Adrenal gland (tissue), 19 donors: ENCODE measurements at places on chromosomes 5 and 9. TPM values are rescaled to one million over a fixed set of nuclear protein-coding genes. Genes with fewer than 3 reads are reported as not detected.

DNA sequence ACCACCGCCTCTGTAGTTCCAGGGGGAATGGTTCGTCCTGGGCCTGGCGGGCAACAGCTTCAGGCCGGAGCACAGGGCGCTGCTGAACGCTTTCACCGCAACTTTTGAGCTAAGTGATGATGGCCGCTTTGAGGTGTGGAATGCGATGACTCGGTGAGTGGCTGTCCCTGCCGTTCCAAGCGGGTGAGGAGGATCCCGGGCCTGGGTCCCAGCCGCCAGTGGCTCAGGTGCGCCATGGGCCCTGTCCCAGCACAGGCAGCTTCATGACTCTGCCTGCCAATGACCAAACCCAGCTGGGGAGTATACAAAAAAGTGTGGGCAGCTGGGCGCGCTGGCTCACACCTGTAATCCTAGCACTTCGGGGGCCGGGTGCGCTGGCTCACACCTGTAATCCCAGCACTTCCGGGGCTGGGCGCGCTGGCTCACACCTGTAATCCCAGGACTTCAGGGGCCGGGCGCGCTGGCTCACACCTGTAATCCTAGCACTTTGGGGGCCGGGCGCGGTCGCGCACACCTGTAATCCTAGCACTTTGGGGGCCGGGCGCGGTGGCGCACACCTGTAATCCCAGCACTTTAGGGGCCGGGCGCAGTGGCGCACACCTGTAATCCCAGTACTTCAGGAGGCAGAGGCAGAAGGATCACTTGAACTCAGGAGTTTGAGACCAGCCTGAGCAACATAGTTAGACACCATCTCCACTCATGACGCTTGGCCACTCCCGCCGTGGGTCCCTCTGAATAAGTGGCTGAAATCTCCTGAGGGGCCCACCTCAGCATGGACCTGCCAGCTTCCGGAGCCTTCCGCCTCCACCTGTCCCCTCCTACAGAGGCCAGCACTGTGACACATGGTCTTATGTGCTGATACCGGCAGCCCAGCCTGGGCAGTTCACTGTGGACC is 1.1 kb downstream of the LCN12 start:
- no peak for DNase-seq

DNA sequence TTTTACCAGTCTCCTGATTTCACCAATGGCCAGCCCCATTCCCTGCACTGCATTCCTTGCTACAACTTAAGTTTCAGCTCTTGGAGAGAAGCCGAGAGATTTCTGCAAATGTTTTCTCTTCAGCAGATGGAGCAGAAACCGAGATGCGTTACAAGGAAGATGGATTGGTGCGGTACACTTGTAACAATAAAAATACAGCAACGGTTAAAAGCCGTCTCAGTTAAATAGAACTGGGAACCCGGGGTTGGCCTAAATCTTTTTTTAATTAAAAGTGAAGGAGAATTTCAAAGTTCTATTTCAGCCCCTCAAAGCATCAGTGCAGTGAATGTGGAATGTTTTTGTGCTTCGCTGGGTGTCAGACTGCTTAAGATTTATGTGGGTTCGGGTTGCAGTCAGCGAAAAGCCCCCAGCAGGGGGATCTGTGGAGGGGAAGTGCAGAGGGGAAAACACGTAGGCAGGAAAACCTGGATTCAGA is 19.8 kb downstream of the BRINP1 start:
- no peak for DNase-seq

TSSK1B gene
- total RNA-seq, result 0.17 TPM

PCDHB14 gene
- 5.5 TPM for total RNA-seq

CERCAM gene
- 16.7 TPM for total RNA-seq

IL5 gene
- total RNA-seq, result not detected

DNA sequence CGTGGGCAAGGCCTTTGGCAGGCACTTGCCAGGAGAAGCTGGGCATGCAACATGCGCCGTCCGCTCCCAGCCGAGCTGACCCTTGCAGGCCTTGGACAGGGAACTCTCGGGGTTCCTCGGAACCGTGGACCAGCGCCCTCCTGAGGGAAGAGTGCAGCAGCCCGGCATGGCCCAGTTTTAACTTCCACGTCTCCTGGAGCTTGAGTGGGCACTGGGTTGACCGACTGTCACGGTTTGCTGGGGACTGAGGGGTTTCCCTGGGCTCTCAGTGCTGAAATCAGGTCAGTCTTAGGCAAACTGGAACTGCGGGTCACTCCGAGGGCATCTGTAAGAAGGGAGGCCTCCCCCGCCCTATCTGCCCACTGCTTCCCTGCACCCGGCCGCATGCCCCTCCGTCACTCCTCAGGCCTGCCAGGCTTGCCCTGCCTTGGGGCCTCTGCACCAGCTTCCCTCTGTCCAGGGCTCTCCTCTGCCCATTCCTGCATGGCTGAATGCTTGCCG is 87.0 kb upstream of the PHYKPL start:
- DNase-seq, result no peak

- DNase-seq, result no peak
Observed at GRCh38 chr9:134026981-134027380, 1.7 kb downstream of the BRD3OS start.

FAM163B gene
- total RNA-seq, result 1.9 TPM

CD74 gene
- 1,180 TPM for total RNA-seq

GDF9 gene
- total RNA-seq, result 0.70 TPM

INSL4 gene
- not detected for total RNA-seq

CCL19 gene
- 2.4 TPM for total RNA-seq

IFNA2 gene
- not detected for total RNA-seq

DNA sequence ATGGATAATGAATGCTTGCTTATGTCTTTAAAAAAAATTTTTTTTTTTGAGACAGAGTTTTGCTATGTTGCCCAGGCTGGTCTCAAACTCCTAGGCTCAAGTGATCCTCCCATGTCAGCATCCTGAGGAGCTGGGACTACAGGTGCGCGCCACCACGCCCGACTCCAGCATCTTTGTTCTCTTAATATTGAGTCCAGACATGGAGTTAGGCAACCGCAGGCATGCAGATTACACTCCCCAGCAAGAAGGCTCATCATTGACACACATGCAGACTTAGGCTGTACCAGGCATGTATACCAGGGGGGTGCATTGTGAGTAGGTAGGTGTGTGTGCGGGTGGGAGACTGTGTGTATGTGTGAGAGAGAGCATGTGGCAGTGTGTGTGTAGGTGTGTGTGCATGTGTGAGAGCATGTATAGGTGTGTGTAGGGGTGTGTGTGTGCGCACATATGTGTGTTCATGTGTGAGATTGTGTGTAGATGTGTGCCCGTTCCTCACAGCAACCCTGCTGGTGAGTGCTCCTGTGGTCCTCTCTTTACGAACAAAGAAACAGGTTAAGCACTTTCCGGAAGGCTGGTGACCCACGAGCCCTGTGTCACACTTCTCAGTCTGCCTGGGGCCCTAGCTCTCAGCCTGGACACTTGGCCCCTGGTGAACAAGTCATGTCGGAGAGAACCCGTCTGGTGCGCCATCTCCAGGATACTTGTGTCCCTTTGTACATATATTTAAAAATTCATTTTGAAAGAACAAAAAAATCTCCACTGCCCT is 6.2 kb downstream of the OBP2B start:
- no peak for DNase-seq

DNA sequence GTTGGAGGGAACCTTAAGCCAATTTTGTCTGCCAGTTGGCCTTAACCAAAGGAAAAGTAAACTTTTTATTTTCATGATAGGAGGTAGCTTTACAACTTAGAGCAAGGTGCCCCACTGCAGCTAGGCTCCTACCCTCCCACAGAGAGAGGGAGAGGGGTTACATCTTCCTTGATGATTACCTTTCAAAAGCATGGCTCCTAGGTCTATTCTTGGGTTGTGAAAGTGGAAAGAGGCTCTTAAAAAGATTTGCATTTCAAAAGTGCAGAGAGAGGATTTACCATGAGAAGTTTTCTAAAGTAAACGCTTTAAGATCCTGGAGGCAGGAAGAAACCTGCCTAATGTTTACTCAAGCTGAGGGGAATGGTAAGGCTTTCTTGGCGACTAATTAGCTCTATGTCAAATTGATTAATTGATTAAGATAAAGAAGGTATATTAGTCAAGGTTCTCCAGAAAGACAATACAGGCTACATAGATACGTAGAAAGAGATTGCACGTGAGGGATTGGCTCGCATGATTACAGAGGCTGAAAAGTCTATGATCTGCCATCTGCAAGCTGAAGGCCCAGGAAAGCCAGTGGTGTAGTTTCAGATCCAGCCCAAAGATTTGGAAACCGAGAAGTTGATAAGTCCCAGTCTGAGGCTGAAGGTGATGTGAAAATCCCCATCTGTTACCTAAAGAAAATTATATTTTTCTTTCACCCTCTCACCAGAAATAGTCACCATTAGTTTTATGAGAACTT is 333.8 kb upstream of the CTNND2 start:
- no peak for DNase-seq

NSUN2 gene
- total RNA-seq, result 33.5 TPM

SLC34A3 gene
- not detected for total RNA-seq

- no peak for DNase-seq
Observed at GRCh38 chr5:157172403-157172802, 6.3 kb upstream of the GARIN3 start.

DNA sequence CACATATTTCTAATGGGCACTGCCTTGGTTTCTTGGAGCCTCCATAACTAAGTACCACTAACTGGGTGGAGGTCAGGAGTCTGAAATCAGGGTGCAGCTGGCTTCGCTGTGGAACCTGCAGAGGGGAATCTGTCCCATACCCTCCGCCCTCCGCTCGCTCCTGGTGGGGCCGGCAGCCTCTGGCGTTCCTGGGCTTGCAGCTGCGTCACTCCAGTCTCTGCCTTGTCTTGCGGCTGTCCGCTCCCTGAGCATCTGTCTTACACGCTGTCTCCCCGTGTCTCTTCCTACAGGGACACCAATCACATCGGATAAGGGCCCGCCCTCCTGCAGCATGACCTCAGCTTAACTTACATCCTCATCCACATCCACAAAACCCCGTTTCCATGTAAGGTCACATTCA is 45.4 kb downstream of the NTNG2 start:
- DNase-seq, result no peak

- DNase-seq, result no peak
Observed at GRCh38 chr9:8450810-8451545, 651.4 kb upstream of the DMAC1 start.

DNA sequence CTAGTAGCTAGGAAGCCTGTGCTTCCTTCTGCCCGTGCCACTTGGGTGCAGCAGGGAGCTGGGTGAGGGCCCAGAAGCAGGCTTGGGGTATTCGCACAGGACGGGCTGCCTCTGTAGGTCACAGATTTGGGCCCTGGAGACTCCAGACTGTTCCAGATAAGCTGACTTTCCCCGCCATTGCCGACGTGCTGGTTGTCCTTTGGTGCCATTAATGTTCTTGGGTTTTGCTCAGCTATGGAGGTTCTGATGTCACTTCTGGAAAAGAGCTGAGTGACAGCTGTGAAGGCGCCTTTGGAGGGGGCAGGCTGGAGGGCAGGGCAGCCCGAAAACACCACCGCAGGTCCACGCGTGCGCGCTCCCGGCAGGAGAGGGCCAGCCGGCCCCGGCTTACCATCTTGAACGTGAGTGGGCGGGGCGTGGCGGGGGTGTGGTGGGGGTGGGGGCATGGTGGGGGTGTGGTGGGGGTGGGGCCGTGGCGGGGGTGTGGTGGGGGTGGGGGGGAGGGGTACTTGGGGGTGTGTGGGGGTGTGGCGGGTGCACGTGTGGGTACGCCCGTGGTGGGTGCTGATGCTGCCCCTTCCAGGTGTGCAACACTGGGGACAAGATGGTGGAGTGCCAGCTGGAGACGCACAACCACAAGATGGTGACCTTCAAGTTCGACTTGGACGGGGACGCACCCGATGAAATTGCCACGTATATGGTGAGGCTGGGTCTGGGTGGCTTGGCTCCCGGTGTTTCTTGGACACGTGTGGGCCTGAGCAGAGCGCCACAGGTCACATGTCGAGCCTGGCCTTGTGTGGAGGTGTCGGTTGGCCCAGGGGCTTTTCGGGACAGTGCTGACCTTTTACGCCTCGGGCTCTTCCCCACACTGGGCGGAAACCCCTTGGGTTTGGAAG is 79.6 kb downstream of the WNK2 start:
- peak; percentile 5 for DNase-seq

DNA sequence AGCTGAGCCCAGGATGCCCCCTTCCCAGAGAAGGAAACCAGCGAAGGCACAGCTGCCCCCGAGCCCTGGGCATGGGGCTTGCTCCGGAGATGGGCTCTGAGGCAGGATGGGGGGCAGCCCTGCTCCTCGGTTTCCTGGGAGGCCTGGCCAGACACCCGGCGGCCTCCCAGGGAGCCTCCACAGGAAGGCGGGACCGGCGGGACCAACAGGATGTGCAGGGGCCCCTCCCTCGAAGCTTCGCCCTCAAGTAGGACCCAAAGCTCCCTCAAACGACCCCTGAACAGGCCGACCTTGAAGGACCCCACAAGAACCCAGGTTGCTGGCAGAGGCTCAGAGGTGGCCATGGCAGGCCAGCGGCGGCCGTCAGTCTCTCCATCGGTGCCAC is 11.7 kb downstream of the EXD3 start:
- no peak for DNase-seq

DNA sequence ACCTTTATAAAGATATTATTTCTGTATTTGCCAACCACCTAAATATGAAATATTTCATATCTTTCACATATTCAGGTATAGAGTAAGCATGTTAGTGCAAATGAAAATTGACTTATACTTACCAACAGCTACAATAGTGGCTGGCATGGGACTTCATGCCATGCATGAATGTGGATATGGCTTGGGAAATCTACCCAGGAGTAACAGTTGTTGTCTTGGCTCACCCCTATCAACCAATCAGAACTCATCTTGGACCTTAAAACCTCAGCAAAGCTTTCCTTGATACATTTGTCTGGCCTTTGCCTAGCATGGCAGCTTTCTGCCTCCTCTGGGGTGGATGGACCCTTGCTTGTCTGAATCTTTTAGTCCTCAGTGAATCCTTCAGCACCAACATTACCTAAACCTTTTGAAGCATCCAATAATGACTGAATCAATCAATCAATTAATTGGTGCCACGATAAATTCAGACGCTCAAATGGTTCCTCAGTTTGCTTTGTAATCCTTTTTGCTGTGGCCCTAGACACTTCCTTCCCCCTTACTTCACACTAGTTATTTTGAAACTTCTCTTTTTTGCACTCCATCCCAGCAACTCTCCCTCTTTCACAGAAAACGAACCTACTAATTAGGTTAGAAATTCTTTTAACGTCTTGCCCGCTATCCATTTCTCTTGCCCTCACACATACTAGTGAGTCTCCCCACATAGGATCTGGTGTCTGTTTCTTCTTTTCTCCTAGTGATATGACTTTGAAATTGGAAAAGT is 132.3 kb upstream of the ZNF608 start:
- DNase-seq, result no peak

EIF4EBP3 gene
- 41.3 TPM for total RNA-seq

- no peak for DNase-seq
Observed at GRCh38 chr5:80355686-80356085, 35.9 kb downstream of the SPZ1 start.

CCNJL gene
- 4.0 TPM for total RNA-seq

- no peak for DNase-seq
Observed at GRCh38 chr5:30850866-30851265, 342.6 kb upstream of the CDH6 start.
